NK-92 treated with Interleukin-12 subunit alpha and Interleukin-12 subunit beta, amount 100 ng/mL, for 24 hours (cell line): ENCODE measurements at places on chromosomes 7 and 10.

- no peak for DNase-seq
Observed at GRCh38 chr10:78716043-78716660, 352.6 kb upstream of the ZMIZ1 start.

- no peak for DNase-seq
Observed at GRCh38 chr7:1616741-1617140, 46.9 kb upstream of the PSMG3 start.

GRCh38 chr7:73433924-73434700, 534 bp downstream of the FZD9 start:
- DNase-seq: no peak

GRCh38 chr10:78435484-78436221, 402.0 kb downstream of the RPS24 start:
- DNase-seq: no peak

GRCh38 chr10:78459639-78460037, 426.0 kb downstream of the RPS24 start:
- no peak for DNase-seq

- no peak for DNase-seq
Observed at GRCh38 chr10:60399328-60399727, 9.7 kb upstream of the ANK3 start.

GRCh38 chr7:98236355-98237185, 15.5 kb downstream of the TECPR1 start:
- no peak for DNase-seq

DNA sequence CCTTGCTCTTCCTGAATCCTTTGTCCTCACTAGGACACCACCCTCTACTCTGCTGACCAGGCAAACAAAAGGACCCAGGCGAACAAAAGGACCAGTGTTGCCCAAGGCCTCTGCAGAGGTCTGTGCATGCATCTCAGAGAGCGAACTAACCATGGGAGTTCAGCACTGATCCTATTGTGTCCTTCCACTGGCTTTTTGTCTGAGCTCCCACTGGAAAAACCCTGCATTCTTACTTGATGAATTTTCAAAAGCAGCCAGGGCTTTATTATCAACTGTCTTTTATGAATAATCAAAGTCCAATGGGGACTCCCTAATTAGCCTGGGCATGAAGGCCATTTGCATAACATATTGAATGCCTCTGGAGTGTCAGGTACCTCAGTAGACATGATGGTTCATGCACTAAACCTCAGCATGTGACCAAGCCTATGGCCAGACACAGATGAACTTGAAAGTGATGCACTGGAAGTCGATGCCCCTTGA, 140.6 kb downstream of the KCNMA1 start:
- DNase-seq: no peak

DNA sequence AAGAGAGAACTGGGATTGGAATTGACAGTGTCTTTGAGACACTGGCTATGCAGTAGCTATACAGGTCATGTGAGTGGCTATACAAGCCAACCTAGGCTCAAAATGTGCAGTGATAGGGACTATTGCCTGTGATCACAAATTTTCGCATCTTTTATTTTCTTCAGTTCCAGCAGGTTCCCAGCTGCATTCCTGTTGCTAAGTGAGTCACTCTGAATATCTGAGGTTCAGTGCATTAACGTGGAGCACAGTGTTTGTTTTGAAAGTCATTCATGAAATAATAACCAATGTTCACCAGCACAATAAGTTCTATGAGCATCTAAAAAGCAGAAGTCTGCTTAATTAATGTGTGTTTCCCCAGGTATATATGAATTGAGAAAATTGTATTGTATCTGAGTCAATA, 1236.0 kb upstream of the CELF2 start:
- no peak for DNase-seq

DNA sequence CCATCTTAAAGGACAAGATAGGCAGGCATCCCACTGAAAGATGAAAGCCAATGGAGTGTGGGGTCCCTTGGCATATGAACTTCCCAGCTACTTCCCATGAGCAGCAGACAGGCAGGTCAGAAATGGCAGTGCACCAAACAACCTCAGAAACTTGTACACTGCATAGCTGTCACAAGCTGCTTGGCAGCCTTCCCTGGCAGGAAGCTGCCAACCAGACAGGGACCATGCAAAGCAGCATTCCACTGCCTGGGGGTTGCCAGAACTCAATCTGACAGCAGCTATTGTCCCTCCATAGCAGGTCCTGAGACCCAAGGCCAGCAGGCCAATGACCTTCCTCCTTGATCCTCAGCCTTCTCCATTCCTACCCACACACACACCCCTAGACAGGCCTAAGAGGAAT, 139.5 kb downstream of the PLCE1 start:
- DNase-seq: no peak

GRCh38 chr7:101795461-101795860, 22.0 kb upstream of the CUX1 start:
- DNase-seq: no peak

GRCh38 chr10:124630551-124630950, 113.6 kb downstream of the FAM53B start:
- no peak for DNase-seq

GRCh38 chr10:34313353-34313752, 501.7 kb downstream of the PARD3 start:
- DNase-seq: no peak

DNA sequence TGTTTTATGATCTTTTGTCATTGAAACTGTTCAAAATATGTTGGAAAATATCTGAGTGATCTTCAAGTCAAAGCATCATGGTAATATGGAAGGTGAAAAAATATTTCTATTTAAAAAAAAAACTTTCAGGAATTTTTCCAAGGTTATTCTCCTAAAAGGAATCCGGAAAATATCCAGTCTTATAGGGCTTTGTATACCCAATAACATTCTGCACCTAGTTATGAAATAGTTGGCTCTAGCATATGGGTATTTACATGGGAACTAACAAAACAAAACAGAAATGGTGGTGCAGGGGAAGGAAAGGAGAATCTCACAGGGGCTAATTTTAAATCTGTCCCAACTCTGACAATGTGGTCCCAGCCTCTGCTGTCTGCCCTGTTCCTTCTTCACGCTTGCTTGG, 167.1 kb upstream of the RHEB start:
- no peak for DNase-seq

- no peak for DNase-seq
Observed at GRCh38 chr10:29189256-29189655, 99.6 kb upstream of the LYZL1 start.

- DNase-seq: no peak
Observed at GRCh38 chr10:133555521-133555920, 9.9 kb downstream of the SYCE1 start.

- DNase-seq: no peak
Observed at GRCh38 chr10:119653916-119654315, 2.7 kb downstream of the BAG3 start.

- DNase-seq: no peak
Observed at GRCh38 chr7:147096629-147097028, 980.0 kb downstream of the CNTNAP2 start.

DNA sequence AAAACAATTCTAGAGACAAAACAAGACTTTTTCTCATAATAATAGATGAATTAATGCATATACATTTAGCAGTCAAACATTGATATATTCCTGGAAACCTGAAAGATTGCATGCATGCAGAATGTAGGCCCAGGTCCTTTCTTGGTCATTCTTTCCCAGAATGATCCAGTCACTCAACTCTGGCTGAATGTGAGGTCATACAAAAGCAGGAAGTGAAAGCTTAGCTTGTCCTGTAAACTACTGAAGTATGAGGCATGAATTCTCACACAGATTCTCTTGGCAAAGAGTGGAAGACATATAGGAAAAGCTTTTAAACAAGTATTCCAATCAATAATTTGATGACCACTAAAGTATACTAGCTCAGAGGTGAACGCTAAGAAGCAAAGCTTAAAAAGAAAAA, 253.9 kb downstream of the PPP1R3A start:
- no peak for DNase-seq
